ENCODE measurements at places on chromosomes 12 and 14. TPM values are rescaled to one million over a fixed set of nuclear protein-coding genes. Genes with fewer than 3 reads are reported as not detected.

GRCh38 chr14:102049258-102050025 lies 37.4 kb downstream of the HSP90AA1 start:
- no peak for DNase-seq

- DNase-seq, result no peak
Measured at GRCh38 chr12:73372856-73373255, 1100.7 kb downstream of the TRHDE start.

DNA sequence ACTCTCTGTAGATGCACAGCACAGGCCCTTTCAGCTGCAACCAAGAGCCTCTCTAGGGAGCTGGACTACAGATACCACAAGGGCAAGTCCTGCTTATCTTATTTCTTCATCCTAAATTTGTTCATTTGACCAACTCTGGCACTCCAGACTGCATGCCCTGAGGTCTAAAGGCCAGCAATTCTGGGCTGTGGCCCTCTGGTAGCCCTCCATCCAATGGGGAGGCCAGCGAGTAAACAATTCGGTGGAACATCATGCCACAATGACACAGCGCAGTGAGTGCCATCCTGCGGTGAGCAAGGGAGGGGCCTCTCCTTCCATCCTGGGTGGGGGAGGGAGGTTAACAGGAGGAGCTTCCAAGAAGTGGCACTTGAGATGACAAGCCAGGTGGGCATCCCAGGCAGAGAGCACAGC lies 652 bp upstream of the SELPLG start:
- DNase-seq, result no peak

GRCh38 chr12:88918161-88918560 lies 337.9 kb upstream of the KITLG start:
- no peak for DNase-seq

DNA sequence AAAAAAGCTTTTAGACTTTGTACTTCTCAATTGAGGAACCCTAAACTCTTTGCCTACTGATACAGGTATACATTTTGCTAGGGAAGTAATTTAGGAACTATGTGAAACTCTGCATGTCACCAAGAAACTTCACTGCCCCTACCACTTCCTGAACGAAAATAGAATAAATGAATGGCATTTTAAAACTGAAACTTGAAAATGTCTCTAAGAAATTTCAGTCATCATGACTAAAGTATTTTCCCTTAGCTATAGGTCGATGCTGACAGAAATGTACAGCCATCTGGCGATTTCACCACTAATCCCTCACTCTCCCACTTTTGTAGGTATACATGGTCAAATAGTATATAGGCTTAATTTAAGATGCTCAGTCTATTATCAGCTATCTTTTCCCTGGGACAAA lies 194.9 kb upstream of the SYT10 start:
- no peak for DNase-seq

The SDR9C7 gene
- 0.07 TPM for polyA plus RNA-seq

- DNase-seq, result no peak
Measured at GRCh38 chr12:129868575-129868974, 35.2 kb downstream of the TMEM132D start.

- no peak for DNase-seq
Measured at GRCh38 chr14:93011650-93012325, 88.8 kb downstream of the CHGA start.

The RFX4 gene
- not detected for polyA plus RNA-seq

The SLCO1B1 gene
- polyA plus RNA-seq, result not detected

The CRY1 gene
- 30.8 TPM for polyA plus RNA-seq

DNA sequence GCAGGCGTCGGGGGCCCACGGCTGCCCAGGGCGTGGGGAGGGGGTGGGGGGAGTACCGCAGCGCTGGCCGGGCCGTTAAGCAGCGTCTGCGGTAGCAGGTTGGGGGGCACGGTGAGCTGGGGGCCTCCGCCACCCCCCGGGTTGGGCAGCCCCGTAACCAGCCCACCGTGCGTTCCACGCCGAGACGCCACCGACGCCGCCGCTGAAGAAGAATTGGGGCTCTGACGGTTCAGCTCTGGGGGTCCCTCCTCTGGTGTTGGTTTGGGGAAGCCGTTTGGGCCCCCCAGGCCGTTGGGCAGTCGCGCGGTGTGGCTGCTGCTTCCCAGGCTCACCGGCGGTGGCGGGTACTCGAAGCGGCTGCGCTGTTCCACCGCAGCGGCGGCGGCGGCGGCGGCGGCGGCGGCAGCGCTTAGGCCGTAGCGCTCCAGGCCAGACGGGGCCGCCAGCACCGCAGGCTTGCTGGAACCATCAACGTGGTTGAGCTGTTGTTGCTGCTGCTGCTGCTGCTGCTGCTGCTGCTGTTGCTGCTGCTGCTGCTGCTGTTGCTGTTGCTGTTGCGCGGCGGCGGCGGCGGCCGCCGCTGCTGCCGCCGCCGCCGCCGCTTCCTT lies 1.5 kb downstream of the IRF2BPL start:
- no peak for DNase-seq

- no peak for DNase-seq
Measured at GRCh38 chr12:108704527-108704926, 26.8 kb downstream of the CORO1C start.

DNA sequence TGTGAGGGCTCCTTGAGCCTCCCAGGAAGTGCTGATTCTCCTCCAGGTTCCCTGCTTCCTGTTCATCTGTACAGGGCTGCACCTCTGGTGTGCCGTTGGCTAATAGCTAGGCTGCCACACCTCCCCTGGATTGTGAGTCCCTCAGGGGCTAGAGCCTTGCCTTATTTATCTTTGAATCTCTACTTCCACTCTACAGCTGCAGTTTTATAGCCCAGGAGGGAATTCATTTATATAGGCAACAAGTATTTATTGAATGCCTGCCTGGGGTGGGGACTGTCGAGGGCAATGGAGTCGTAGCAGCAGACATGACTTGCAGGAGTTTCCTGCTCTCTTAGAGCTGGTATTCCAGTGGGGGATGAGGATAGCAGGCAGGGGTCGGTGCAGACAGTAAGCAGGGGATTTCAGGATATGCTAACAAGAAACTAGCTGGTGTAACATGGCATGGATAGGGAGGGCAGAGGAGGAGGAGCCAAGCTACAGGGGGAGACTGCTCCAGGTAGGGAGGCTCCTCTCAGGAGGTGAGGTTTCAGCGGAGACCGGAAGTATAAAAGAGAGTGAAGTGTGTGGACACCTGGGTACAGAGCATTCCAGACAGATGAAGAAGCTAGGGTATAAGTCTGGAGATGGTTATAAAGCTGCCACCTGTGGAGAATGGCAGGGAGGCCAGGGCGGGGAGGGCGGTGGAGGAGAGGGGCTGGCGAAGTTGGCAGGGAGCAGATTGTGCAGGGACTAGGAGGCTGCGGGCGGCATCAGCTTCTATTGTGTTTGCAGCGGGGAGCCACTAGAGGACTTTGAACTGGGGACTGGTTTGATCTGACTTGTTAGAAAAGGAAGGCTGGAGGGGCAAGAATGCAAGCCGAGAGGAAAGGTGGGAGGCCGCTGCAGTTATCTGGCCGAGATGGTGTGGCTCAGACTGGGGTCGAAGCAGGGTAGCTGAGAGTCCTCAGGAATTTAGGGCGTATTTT lies 17.2 kb downstream of the USP30 start:
- DNase-seq, result no peak

- no peak for DNase-seq
Measured at GRCh38 chr14:64930085-64930843, 12.3 kb downstream of the GPX2 start.

- DNase-seq, result no peak
Measured at GRCh38 chr14:39680777-39681176, 248.5 kb upstream of the FBXO33 start.

- no peak for DNase-seq
Measured at GRCh38 chr14:56219666-56220413, 101.6 kb downstream of the PELI2 start.

GRCh38 chr12:9940375-9940774 lies 8.2 kb upstream of the CLEC2A start:
- DNase-seq, result no peak

DNA sequence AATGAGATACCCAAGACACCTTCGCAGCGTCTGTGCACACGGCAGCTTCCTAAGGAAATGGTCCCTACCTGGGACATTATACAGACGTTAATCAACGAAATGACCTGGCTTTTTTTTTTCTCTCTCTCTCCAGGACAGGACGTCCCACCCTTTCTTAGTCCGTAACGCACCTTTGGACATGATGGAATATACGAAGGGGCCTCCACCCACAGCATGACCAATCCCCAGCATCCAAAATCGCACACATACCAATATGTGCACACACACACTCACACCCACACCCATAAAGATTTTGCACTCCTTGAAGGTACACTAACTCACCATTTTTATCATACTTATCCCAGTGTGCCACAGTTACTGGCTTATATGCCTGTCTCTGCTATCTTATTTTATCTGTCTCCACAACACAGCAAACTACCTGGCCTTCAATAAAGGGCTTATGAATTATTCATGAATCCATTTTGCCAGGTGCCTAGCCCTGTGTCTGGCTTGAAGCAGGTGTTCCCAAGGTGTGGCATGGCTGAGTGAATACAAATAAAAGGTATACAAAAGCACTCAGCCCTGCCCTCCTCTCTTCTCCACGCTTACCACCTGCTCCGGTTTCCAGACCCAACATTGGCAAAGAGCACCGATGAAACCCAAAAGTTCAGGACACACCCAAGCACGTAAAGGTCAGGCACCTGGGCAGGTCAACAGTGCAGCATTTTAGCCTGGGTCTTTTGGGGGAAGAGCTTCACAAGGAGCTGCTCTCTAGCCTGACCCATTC lies 2.2 kb downstream of the SCNN1A start:
- DNase-seq, result no peak

GRCh38 chr12:123896767-123897166 lies 75.9 kb downstream of the CCDC92 start:
- no peak for DNase-seq

The SUPT16H gene
- polyA plus RNA-seq, result 160 TPM

- no peak for DNase-seq
Measured at GRCh38 chr14:75370416-75371205, 57.2 kb upstream of the JDP2 start.

DNA sequence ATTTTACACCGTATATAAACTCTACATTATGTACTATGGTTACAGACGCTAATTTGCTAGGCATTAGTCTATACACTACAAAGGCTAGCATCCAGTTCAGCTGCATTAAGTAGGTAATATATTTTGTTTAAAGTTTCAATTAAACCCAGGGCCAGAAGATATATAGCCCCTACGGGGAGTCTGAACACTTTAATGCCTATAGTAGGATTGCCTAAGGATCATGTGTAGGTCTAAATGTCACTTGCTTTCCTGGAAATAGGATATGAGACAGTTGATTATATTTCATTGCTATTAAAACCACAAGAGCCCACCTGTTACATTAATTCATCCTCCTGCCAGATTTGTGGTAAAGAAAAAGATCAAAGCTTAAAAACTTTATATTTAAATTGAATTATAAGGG lies 286.9 kb downstream of the TMTC2 start:
- peak; percentile 52 for DNase-seq

DNA sequence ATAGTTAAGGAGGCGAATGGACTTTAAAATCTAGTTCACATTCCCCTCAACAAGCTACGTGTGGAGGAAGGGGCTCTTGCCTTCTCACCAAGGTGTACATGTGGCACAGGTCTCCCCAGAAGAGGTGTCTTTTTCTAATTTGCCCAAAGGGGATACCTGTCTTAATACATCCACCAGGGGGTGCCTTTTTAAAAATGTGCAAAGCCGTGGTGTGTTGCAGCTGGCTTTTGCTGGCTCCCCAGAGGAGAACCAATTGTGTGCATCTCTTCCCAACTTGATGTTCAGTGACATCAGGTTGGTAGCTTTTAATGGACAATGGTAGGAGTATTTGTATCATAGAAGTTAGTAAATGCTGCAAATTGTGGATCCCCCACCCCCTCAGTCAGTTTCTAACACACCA lies 33.8 kb downstream of the CREBL2 start:
- DNase-seq, result no peak

DNA sequence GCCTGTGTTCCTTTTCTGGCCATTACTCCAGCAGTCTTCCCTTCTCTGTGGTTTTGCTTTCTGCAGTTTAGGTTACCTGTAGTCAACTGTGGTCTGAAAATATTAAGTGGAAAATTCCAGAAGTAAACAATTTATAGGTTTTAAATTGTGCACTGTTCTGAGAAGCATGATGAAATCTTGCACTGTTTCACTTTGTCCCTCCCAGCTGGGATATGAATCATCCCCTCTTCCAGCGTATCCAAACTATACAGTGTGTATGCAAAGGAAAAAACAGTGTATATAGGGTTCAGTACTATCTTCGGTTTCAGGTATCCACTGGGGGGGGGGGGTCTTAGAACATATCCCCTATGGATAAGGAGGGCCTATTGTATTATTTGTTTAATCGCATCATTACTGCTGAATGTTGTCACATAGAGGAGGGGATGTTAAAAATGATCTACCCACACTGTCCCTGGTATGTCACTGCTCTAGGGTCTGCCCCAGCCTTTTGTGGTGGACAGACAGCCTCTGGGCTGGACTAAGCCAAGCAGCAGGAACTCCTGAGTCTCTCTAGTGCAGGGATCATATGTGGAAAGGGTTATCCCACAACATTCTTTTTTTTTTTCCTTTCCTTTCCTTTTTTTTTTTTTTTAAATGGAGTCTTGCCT lies 109.1 kb upstream of the MAX start:
- no peak for DNase-seq

Data from right renal cortex interstitium (tissue), 3 donors.